ENCODE measurements at places on chromosomes 7 and 10.

- no peak for DNase-seq
Measured at GRCh38 chr7:100612730-100613390, 520 bp downstream of the MOSPD3 start.

GRCh38 chr10:3527869-3528268 lies 257.1 kb downstream of the KLF6 start:
- DNase-seq, result no peak

DNA sequence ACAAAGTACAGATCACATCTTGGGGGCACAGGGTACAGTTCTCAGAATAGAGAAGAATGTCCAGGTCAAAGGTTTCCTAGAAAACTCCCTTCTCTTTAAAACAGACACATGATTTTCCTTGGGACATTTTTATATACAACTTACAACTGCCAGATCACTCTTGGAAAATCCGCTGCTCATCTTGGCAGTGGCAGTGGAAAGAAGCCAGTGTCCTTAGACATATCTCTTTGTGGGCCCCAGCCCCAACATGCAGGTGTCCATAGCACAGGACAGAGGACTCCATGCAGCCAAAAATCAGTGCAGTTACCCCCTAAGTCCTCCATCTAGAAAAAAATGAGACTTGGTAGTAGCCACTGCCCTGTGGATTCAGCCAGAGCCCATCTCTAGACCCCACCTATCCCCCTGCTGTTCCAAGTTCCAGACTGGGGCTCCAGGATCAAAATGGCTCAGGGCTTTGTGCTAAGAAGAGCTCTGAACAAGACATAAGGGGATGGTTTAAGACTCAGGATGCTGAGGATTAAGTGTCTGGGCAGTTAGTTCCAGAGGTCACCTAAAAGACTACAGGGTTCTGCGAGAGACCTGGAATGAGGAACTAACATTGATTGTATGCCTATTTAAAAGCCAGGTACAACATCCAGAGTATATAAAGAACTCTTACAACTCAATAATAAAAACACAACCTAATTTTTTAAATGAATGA lies 34.4 kb downstream of the HIPK2 start:
- DNase-seq, result no peak

DNA sequence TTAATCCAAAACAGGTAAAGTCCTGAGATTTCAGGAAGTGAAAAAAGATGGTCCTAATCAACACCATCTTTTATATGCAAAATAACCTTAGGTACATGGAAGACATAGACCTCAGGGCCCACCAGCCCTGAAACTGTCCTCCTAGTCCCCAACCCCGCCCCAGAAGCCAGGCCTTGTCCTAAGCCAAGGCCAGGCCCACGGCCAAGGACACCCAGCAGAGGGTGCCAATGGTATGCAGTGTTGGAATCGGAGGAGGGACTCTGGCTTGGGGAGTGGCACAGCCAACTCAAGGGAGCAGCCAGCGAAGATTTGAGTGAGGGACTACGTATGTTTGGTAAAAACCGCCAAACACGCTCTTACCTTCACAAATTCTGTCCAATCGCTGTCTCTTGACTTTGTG lies 96.7 kb downstream of the ZRANB1 start:
- DNase-seq, result no peak

GRCh38 chr10:122421742-122422141 lies 32.7 kb upstream of the ARMS2 start:
- no peak for DNase-seq

All from nucleus accumbens (tissue), 56 donors.